Heart left ventricle (tissue), 16 donors: ENCODE measurements at places on chromosomes 7 and 10. TPM values are rescaled to one million over a fixed set of nuclear protein-coding genes. Genes with fewer than 3 reads are reported as not detected.

DNA sequence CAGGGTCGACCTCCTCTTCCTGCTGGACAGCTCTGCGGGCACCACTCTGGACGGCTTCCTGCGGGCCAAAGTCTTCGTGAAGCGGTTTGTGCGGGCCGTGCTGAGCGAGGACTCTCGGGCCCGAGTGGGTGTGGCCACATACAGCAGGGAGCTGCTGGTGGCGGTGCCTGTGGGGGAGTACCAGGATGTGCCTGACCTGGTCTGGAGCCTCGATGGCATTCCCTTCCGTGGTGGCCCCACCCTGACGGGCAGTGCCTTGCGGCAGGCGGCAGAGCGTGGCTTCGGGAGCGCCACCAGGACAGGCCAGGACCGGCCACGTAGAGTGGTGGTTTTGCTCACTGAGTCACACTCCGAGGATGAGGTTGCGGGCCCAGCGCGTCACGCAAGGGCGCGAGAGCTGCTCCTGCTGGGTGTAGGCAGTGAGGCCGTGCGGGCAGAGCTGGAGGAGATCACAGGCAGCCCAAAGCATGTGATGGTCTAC lies 46.9 kb downstream of the VWA2 start:
- DNase-seq, result no peak

GRCh38 chr7:20144801-20145200 lies 72.4 kb downstream of the MACC1 start:
- no peak for DNase-seq

Gene ANKRD61
- total RNA-seq, result not detected

DNA sequence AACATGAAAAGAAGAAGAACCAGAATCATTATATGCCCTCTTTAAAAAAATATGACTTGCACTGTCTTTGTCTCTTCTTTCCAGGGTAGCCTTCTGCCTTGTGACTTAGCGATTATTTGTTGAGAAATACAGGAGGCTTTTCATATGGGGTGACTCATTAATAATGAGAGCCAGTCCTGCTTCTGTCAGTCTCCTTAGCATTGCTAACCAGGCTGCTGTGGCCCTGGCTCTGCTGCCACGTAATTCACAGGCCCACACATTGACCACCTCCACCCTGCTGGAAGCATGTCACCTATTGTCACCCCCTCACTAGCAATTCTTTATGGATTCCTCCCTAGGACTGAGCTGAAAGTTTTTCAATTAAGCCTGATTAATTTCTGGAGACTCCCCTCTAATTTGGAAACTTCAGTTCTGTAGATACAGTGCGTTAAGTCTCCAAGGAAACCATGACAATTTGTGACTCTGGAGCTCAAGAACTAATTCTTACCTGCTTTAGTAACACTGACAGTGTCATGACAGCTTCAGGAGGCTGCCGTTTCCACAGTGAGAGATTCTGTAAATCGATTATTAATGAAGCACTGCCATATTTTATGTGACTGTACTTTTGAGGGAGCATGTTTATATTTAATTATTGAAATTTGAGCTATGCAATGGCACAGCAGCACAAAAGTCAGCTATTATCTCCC lies 267.9 kb upstream of the SP8 start:
- no peak for DNase-seq

Gene ZDHHC16
- 21.3 TPM for total RNA-seq

DNA sequence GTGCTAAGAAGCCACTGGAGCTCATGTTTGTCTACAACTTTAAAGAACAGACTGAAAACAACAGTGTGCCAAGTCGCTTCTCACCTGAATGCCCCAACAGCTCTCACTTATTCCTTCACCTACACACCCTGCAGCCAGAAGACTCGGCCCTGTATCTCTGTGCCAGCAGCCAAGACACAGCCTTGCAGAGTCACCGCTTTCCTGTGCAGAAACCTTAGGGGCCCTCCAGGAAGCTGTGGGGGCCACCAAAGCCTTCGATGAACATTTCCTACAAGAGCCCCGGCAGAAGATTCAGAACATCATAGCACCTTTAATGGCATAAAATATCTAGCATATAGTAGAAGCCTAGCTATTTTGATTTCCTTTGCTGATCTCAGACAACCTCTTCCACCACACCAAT lies 88.0 kb upstream of the PRSS58 start:
- no peak for DNase-seq
